ENCODE measurements at places on chromosomes 7 and 10. TPM values are rescaled to one million over a fixed set of nuclear protein-coding genes. Genes with fewer than 3 reads are reported as not detected.
A peak's percentile ranks its signal among the peaks of the same experiment; 100 is the strongest.

Gene DNA2
- total RNA-seq, result 0.91 TPM

DNA sequence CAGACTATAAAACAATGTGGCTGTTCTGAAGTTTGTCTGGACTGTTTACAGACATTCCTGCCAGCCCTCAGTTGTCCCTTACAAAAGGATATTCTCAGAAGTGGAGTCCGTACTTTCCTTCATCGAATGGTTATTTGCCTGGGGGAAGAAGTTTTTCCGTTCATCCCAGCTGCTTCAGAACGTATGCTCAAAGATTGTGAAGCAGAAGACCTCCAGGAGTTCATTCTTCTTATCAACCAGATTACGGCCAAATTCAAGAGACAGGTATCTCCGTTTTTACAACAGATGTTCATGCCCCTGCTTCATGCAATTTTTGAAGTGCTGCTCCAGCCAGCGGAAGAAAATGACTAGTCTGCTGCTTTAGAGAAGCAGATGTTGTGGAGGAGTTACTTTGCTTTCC, 174.3 kb upstream of the NUPR2 start:
- DNase-seq, result no peak
- no peaks in the 10 kb centered on the region for H3K36me3 ChIP-seq
- H3K4me1 ChIP-seq, result no peaks in the 10 kb centered on the region

GRCh38 chr10:43421519-43421918, 12.5 kb upstream of the HNRNPF start:
- H3K36me3 ChIP-seq, result no peaks in the 10 kb centered on the region
- H3K27me3 ChIP-seq, result no peaks in the 10 kb centered on the region
- H3K27ac ChIP-seq, result peak overlapping the region; percentile 99
- DNase-seq, result no peak
- peaks cover 16% of the 10 kb centered on the region for H3K4me1 ChIP-seq

DNA sequence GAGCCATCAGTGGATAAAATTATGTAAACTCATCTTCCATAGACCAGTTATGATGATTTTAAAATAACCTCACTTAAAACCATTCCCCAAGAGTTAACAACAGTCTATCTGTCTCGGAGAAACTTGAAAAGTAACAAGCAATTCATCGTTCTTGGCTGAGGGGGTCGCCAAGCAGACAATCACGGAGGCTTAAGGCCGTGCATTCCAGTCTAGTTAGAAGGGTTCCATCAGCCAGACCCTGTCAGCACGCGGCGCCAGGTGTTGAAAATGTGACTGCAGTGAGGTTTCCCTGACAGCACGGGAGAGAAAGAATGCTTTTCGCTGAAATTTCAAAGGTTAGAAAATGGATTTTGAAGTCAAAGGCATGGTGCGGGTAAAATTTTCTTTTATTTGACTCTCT, 1025.0 kb upstream of the CELF2 start:
- H3K27ac ChIP-seq, result no peak overlapping the region
- no peaks in the 10 kb centered on the region for H3K36me3 ChIP-seq
- H3K4me3 ChIP-seq, result no peak overlapping the region
- peak; percentile 50 for DNase-seq
- no peaks in the 10 kb centered on the region for H3K27me3 ChIP-seq

Gene MGMT
- 6.2 TPM for total RNA-seq

DNA sequence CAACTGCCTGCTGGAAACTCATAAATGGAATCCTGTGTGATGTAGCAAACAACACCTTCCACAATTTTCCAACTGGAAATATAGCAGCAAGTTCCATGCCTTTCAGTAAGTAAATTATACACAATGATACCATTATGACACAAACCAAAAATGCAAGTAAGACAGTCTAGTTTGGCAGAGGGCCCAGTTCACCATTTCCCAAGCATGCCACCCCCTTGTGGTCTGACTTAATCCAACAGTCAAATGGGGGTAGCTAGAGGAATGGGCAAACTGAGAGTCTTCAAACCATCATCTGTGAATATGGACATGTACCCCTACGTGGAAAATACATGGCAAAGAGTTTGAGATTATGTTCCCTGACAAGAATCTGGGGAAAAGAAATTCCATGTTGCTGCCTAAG, 137.6 kb upstream of the VWC2 start:
- H3K4me3 ChIP-seq, result no peak overlapping the region
- no peaks in the 10 kb centered on the region for H3K27me3 ChIP-seq
- no peaks in the 10 kb centered on the region for H3K36me3 ChIP-seq
- peaks cover 7% of the 10 kb centered on the region for H3K4me1 ChIP-seq

DNA sequence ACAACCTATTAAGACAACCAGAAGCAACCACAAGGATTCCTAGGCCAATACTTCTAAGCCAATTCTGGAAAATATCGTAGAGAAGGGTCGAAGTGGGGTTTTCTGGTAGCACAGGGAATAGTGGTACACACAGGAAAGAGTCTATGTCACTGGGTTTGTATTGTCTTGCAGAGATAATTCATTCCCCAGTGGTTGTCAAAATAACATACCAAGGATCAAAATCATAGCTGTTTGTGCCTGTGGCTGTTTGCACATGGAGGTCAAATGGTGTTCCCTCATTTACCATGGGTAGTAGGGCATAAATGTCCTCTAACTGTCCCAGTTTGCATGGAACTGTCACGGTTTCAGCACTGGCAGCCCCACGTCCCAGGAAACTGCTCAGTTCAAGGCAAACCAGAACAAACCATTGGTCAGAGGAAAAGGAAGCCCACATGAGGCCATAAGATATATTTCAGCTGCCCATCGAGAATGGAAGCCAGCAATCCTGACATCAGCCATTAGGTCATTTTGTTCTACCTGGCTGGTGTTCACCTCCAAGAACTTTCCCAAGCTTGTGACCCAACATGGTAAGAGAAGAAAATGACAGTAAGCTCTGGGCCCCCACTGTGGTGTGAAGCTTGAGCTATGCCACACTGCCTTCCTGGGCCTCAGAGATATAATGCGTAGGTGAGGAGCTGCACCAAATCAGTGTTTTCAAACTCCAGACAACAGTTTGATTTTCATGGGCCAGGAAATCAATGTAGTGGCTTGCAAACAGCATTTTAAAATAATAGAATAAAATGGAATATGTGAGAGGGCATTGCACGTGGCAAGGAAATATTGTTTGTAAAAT, 53.9 kb upstream of the NFE2L3 start:
- no peaks in the 10 kb centered on the region for H3K4me1 ChIP-seq
- H3K36me3 ChIP-seq, result no peaks in the 10 kb centered on the region
- no peak for DNase-seq
- no peak overlapping the region for H3K27ac ChIP-seq
- H3K4me3 ChIP-seq, result no peak overlapping the region
- H3K27me3 ChIP-seq, result no peaks in the 10 kb centered on the region

DNA sequence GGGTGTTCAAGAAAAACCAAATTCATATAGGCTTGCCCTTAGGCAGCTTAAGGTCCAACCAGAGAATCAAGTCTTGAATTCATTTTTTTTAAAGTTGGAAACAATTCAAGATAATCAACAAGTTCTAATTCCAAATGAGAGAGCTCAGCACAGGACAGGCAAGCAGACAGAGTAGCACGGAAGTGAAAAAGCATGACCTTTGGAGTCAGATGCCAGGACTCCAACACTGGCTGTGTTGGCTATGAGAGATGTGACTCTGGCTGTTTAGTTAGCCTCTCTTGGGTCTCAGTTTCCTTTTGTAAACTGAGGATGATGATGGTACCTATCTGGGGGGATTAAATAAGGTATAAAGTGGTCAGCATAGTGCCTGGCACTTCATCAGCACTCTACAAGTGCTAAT, 49.3 kb downstream of the FBXW4 start:
- no peaks in the 10 kb centered on the region for H3K27me3 ChIP-seq
- H3K4me3 ChIP-seq, result no peak overlapping the region
- H3K4me1 ChIP-seq, result peaks cover 12% of the 10 kb centered on the region
- H3K27ac ChIP-seq, result no peak overlapping the region
- H3K36me3 ChIP-seq, result peaks cover 30% of the 10 kb centered on the region

DNA sequence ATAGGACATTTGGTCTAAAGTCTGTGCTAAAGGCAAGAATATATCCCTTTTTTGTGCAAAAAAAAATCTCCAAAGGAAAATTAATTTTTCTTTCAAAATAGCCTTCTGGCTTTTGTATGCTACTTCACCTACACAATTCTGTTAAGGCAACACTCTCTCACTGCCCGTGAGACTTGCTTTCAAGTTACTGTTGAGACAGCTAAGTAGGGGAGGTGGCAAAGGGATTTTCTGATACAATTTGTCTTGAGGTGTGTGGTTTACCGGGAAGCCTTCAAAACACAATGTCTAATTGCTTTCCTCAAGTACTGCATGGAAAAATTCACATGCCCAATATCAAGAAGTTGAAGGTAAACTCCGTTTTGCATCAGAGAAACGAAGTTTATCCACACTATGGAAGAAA, 50.8 kb upstream of the RSU1 start:
- no peak overlapping the region for H3K4me3 ChIP-seq
- H3K36me3 ChIP-seq, result no peaks in the 10 kb centered on the region
- DNase-seq, result no peak
- no peaks in the 10 kb centered on the region for H3K27me3 ChIP-seq

DNA sequence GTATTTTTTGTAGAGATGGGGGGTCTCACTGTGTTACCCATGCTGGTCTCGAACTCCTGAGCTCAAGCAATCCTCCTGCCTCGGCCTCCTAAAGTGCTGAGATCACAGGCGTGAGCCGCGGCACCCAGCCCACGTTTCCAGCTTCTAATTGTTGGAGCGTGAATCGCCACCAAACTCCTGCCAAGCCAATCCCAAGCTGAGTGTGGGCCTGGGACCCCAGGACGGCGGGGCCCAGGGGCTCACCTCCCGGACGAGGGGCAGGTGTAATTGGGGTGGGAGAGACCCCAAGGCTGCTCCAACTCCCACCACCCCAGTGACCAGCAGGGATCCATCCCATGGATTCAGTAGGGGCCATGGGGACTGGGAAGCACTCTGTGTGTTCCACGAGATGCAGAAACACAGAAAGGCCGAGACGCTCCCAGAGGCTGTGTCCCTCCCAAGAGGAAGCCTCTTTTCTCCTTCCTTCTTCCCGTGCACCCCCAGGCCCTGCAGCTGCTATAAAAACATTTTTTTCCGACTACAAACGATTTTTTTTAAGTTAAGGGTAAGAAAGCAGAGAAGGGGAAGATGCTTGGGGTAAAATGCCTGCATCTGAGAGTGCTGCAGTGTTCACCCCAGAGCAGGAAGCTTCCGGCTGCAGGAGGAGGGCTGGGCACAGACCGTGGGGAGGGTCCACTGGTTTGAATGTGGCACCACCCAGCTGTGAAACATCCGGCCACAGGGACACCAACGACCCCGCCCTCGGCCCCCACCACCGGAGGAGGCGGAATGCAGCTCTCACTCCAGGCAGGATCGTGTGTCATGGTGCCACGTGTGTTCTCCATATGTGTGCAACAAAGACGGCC, 76.5 kb downstream of the MICALL2 start:
- H3K4me3 ChIP-seq, result no peak overlapping the region
- H3K27me3 ChIP-seq, result peaks cover 27% of the 10 kb centered on the region
- no peaks in the 10 kb centered on the region for H3K36me3 ChIP-seq
- H3K4me1 ChIP-seq, result no peaks in the 10 kb centered on the region
- DNase-seq, result no peak
- no peak overlapping the region for H3K27ac ChIP-seq
